ENCODE measurements at places on chromosomes 1 and 21.

DNA sequence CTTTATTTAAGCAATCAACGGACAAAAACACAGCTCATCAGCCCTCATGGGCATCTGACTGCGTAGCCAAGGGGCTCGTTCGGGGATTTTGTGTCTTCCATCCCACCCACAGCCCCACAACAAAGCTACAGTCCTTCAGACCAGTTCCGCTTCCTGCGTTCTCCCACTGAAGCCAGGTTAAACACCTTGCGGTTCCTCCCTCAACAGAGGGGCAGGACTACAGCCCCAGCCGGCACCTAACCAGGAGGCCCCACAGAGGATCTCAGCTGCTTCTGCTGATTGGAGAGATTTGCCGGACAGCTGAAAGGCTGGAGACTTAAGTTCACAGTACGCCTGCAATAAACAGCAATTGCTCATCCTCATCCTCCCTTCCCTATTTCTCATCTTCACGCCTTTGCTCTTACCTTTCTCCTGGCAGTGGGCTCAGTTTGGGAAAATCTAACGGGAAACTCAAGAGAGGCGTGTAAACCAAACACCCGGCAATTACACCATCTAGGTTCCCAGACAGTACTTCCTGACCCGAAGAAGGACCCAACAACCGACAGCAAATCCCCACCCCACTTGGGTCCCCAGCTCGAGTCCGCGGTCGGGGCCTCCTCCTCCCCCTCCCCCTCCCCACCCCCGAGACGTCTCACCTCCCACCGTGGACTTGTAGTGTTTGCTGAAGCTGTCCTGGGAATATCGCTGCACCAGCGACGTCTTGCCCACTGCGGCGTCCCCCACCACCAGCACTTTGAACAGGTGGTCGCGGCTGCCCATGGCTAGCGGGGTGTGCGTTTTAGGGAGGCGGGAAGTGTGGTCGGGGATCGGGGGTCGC lies 876 bp downstream of the RAB29 start:
- DNase-seq: peak; percentile 10

DNA sequence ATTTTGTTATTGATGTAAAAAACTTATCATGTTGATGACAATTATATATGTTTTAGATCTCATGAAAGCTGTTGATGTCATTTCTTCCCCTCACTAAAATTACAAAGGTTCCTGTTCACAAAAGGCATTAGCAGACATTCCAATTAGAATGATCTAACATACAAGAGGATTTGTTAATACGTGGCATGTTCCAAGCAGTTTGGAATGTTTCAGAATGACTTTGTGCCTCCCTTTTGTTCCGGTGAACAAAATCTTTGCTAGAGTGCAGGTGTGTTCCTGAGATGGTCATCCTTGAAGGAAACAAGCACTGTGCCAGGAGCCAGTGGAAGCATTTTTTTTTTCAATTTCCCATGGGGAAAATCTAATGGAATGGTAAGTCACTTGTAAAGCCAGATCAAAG lies 108.0 kb upstream of the KCTD3 start:
- no peak for DNase-seq

DNA sequence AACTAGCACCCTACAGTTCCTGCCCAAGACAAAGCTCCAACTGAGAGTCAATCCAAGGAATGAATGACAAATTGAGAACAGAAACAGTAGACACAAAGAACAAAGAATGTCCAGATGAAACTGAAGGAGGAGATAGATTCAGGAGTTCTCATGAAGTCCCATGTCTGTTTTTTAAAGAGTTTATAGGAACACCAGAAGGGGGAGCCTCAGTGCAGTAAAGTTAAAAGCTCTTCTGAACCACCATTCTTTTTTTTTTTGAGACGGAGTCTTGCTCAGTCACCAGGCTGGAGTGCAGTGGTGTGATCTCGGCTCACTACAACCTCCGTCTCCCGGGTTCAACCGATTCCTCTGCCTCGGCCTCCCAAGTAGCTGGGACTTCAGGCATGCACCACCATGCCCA lies 323.6 kb downstream of the MRPL39 start:
- DNase-seq: no peak

DNA sequence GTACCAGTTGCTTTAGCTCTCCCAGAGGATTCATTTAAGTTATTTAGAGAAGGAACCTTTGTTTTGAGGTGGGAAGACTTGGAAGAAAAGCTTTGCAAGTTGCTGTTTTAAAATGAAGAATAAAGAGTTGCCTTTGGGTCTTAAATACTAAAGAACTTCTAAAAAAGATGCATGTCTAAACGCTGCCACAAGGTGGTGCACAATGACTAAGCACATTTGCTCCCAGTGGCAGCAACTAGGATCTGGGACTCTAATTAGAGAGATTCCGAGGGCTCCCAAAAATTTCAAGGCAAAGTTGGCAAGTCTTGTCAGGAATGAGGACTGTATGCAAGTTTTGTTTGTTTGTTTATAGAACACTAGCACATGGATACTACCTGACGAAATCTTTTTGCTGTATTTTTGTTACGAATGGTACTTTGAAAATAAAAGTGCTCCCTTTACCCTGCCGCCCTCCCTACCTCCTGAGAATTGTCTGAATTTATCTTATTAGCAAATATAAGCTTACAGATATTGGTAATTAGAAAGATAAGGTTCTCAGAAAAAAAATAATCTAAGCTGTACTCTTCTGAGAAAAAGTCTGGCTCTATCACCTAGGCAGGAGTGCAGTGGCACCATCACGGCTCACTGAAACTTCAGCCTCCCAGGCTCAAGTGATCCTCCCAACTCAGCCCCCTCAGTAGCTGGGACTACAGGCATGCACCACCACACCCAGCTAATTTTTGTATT lies 121.8 kb downstream of the HFM1 start:
- no peak for DNase-seq

DNA sequence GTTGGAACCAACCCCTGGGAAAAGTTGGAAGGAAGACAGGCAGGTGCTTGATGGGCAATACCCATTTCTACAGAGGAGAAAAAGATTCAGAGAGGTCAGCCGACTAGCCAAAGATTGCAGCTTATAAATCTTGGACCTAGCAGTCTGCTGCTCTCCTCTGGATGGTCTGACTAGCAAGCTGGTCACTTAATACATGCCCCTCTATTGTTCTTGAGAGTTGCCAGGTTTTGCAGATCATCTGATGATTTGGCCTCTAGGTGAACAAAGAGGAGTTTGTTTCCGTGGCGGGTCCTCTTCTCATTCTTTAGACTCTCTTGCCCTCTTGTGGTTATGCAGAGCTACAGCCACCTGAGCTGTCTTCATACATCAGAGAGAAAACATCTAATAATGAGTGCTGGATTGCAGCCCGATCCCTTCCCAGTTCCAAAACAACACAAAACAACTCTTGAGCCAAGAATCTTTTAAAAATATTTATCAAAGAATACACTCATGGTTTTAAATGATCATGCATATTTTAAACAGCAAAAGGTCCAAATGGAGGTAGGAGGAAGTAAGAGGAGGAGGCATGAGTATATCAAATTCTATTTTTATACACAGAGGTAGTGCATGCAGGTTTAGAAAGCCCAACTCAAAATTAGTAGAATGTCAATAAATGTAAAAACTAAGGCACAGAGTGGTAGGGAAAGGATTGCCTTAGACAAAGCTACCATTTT lies 115.7 kb downstream of the SLC30A10 start:
- no peak for DNase-seq

- no peak for DNase-seq
Measured at GRCh38 chr1:165829888-165830287, 2.5 kb downstream of the UCK2 start.

DNA sequence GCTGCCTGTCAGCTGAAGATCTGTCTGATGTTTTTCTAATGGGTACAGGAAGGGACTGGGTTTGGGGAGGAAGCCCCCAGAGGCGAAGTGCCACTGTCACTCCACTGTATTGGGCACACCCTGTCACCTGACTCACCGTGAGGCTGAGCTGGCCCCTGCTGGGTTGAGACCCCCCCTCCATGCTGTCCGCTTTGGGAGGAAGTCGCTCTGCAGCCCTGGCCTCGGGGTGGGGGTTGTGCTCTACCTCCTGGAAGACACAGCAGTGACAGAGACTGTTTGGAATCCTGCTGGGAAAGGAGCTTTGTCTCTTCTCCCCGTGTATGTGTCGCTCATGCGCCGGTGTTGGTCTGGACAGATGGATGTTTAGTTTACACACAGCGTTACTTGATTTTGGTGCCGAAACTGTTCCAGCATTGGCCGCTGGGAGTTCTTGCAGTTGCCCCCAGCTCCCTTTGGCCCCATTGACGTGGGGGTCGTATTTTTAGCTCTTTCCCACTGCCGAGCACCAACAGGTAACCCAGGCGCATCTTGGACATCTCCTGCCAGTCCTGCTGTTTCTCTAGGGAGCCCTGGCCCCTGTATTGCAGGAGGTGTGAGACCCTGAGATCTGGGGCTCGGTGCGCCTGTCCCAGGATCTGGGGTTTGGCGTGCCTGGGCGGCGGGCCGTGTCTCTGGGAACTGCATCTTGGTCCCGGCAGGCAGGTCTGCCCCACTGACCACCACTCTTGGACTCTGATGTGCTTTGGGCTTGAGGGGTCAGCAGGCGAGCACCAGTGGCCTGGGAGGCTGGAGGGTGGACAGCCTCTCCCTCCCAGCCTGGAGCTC lies 30.3 kb downstream of the SLX9 start:
- DNase-seq: no peak

DNA sequence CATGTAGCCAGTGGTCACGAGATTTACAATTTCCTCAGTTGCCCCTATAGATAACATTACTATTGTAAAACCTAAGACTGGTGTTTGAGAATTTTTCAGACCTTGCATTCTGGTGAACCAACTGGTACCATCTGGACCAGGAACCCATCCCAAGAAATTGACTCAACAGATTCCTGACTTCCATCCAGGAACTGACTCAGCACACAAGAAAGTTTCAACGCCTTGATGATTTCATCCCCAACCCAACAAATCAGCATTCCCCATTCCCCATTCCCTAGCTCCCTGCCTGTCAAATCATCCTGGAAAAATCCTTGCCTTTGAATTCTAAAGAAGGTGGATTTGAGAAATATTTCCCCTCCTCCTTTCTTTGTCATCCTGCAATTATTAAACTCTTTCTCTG lies 529.8 kb upstream of the PRMT6 start:
- DNase-seq: no peak

DNA sequence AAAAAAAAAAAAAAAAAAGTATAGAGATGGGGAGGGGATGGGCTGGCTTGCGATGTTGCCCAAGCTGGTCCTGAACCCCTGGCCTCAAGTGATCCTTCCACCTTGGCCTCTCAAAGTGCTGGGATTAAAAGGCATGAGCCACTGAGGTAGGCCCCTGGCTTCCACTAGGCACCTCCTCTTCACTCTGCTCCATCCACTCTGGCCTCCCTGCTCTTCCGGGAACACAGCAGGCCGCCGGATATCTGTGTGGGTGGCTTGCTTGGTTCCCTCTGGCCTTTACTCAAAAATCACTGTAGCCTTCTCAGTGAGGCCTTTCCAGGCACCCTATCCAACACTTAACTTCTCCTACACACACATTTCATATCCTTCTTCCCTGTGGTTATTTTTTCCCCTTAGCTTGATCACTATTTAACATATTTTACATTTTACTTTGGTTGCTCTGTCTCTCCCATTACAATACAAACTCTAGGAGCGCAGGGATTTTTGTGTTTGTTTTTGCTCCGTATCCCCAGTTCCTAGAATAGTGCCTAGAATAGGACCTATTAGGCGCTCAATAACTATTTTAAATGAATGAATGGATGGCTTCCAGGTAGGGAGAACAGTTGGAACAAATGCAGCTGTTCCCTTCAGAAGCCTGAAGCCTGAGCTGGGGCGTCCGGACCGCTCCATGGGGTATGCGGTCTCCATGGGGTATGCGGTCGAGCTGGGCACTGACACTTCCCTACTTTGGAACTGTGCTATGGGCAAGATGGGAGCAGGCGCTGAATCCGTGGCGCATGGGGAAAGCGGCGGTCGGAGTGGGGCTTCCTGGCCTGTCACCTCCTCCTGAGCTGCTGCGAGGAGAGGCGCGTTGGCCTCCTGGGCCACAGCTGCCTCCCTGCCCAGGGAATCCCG lies 46.7 kb downstream of the H3-3A start:
- no peak for DNase-seq

DNA sequence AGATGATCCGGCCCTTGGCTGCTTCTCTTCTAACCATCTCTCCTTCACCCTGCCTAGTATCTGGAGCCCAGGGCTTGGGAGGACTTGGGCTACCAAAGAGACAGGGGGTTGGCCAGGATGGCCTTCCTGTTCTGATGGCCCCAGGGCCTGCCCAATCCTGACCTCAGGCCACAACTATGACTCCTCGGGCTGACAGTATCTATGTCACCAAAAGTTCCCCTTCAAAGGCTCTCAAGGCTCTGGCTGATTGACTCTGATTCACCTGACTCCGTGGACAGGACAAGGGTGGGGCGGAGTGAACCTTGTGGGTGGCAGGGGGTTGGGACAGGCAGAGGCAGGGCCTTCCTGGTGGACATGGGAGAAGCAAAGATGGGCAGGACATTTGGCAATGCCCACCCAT lies 12.7 kb downstream of the MEF2D start:
- no peak for DNase-seq

DNA sequence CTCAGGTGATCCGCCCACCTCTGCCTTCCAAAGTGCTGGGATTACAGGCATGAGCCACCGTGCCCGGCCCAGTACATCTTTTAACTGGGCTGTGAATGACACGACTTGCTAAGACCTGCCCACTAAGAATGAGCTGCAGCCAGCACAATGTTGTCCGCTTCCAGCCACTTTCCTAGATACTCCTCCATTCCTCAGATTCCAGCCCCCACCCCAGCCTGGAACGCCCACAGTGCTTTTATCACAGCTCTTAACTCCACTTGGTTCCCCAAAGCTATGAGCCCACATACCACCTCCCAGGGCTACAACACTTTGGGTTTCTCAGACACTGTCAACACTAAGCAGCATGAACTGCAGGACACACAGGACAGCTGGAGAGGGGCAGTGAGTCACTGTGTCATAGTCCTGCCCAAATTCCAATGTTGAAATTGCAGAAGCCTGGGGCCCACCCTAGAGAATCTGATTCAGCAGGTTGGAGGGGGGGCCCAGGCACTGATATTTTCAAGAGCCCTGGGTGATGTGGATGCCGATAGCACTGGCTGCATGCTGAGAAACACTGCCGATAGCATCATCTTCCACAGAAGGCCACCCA lies 58.0 kb downstream of the ACBD3 start:
- DNase-seq: no peak

GRCh38 chr1:92747735-92748134 lies 37.2 kb downstream of the EVI5 start:
- DNase-seq: no peak

DNA sequence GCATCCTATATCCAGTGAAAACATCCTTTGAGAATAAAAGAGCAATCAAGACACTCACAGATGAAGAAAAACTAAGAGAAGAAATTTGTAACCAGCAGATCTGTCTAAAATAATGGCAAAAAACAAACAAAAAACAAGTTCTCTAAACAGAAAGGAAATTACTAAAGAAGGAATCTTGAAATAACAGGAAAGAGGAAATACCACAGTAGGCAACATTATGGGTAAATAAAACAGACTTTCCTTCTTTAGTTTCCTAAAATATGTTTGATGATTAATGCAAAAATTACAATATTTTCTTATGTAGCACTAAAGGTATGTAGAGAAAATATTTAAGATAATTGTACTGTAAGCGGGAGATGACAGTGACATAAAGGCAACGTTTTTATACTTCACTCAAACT lies 23.5 kb downstream of the SLC19A1 start:
- no peak for DNase-seq

GRCh38 chr1:190029441-190029840 lies 448.2 kb downstream of the BRINP3 start:
- DNase-seq: no peak
